ENCODE measurements at places on chromosomes 3 and 15.
A peak's percentile ranks its signal among the peaks of the same experiment; 100 is the strongest.

DNA sequence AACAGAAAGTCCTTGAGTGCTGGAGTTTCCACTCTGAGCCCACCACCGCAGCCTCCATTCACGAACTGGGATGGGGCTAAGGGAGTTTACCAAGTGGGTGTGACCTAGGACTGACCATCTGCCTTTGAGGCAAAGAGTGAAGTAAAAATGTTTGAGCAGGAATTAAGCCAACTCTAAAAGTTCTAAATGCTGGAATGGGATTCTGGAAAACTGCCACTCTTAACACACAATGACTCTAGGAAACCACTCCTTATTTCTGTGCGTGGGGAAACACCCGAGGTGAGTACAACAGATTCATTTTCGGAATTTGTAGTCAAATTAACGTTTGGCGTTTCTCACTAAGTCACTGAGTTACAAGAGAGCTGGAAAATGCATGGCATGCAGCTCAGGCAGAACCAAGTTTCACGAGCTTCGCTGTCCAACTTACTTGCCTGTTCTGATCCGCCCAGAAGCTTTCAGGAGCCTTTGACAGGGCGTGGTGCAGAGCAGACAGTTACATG is 31.6 kb downstream of the ISL2 start:
- DNase-seq, result no peak

DNA sequence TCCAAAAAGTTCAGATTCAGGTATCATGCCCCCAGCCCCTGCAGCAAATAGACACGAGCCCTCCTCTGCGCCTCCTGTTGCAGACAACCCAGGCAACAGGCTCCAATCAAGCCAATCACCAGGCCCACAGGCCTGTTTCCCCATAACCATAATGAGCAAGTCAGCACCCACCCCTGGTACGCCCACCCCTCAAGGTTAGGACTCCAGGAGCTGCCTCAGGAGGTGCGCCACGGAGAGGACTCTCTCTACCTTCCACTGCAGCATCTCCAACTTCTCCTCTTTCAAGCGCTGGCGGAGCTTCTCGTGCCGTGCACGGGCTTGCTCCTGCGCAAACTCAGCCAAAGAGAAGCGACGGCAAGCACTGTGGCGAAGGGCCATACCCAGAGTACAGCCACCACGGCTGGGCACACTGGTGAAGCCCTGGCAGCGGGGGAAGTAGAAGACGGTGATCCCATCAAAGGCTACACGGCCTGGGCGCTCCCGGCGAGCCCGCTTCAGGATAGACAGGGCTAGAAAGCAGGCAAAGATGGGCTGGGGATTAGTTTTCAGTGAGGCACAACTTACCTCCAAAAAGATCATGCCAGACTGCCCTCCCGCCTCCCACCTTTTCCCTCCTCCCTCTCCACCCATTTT is 8.5 kb downstream of the CSRNP1 start:
- DNase-seq, result no peak

GRCh38 chr3:126452213-126452612 is 23.5 kb downstream of the ZXDC start:
- no peak for DNase-seq

GRCh38 chr3:149227591-149228268 is 6.1 kb upstream of the CP start:
- no peak for DNase-seq

GRCh38 chr3:122101646-122102045 is 46.5 kb downstream of the CD86 start:
- no peak for DNase-seq

DNA sequence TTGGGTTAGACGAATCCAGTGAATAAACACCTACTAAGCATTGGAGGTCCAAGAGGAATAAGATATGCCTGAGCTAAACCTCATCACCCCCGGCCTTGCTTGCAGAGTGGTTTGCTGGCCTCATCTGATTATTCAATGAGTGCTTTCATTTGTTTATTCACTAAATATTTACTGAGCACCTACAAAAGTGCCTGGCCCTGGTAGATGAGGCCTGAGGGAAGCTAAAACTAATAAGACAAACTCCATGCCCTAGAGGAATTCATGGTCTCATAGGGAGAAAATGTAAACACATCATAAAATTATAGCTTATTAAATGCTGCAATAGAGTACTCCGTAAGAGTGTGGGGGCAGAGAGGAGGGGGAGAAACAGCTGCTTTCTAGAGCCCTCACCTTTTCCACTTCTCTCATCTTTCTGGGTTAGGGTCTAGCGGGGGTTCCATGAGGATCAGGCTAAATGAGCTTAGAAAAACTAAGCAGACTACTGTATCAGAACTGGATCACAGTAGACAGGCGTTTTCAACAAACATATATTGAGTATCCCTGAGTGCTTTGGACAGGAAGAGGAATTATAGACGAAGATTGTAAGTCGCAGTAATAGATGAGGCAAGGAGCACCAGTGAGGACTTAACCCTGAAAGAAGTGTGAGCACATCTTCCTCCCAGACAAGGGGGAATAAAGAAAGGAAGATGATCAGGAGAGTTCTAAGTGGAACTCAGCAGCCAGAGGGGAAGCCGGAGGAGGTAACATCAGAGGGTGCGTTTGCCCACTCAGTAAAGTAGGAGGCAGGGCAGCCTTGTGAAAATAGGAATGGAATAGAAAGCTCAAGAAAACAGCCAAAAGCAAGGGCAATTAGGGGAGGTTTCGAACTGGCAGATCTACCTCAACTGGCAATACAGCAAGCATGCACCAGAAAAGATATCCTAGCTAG is 31.5 kb upstream of the LAMP3 start:
- DNase-seq, result no peak

- DNase-seq, result no peak
Observed at GRCh38 chr3:161647936-161648470, 151.4 kb downstream of the OTOL1 start.

DNA sequence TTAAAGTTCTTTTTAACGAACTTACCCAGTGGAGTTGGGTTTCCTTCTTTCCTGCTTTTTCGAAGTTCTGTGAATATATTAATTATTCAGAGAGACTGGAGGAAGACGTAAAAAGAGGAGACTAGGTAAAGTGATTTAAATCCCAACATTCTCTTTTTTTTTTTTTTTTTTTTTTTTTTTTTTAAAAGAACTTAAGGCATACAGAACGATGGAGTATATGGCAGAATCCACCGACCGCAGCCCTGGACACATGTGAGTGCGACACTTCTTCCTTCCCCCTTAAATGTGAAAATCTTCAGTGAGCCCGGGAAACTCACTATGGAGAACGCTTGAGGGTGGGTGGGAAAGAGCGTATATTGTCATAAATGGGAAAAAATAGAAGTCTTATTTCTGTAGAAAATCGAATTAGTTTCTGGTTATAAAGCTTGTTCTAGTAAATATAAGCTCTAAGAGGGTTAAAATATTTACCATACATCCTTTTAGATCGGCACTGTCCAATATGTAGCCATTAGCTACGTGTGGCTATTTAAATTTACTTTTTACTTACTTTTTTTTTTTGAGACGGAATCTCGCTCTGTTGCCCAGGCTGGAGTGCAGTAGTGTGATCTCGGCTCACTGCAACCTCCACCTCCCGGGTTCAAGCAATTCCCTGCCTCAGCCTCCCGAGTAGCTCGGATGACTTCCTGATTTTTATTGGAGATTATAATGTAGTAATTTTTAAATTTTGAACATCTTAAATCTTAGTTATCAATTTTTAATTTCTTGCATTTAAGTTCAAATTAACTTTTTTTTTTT is 892 bp downstream of the NMD3 start:
- peak; percentile 20 for DNase-seq

DNA sequence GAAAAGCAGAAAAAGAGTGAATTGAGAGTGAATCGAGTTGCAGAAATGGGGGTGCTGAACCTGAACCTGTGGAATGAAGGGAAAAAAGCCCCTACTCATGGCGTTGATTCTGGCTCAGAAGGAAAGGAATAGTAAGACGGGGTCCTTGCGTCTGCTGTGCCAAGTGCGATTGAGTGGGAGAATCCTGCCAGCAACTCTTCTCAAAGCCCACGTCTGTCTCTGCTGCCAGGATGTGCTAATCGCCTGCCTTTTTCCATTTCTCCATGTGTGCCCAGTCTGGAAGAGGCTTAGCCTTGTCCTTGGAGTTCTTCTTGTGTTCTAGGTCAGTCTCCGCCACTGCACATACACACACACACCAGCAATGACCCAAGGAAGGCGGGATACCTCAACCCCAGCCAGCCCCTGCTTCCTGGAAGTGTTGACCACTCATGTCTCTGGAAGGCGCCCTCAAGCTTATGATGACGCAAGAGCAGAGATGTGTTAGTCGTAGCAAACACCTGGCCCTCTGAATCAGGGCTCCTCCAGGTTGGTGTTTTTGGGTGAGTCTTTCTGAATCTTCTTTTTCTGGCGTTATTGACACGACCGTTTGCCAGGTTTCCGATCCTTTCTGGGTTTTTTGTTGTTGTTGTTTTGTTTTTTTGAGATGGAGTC is 262.4 kb upstream of the PROK2 start:
- DNase-seq, result no peak

DNA sequence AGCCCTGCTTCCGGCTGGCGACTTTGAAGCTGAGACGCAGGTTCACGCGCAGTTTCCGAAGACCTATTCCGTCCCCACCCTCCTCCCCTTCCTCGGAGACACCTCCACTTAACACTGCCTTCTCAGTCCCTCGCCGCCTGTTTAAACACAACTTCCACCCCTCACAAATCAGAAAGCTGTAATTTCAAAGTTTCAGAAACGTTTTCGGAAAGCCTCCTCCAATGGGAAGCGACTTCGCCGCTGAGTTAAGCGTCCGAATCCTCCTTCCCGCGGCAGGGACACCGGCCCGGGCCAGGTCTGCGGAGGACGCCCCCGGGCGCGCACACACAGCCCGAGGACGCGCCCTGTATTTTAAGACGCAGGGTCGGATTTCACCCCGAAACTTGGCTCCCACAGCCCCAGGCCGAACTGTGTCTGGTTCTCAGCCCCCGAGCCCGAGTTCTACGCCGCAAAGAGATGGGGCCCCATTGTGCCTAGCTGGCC is 559 bp upstream of the LRRN1 start:
- DNase-seq, result no peak

GRCh38 chr3:123618768-123619484 is 34.1 kb upstream of the HACD2 start:
- DNase-seq, result no peak

DNA sequence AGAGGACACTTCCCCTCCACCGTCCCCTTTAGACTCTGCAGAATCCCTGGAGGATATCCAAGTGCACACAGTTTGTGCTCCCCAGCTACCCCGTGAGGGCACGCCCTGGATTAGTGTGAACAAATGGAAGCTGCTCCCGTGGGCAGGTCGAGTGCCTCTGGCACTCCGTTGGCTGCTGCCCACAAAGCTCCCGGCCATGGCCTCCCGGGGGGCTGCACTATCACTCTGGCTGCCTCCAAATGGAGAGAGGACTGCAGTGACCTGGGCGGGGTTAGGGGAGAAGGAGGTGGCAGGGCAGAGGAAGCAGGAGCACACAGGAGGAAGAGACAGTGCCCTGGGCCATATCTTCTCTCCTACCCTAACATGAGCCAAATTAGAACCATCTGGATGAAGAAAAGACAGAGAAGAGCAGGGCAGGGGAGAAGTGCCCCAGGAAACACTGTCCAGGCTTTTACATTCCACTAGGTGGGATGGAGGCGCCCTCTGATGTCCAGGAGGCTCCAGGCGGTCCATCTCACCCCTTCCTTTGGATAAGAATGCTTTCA is 29.4 kb upstream of the ACAD9 start:
- no peak for DNase-seq

DNA sequence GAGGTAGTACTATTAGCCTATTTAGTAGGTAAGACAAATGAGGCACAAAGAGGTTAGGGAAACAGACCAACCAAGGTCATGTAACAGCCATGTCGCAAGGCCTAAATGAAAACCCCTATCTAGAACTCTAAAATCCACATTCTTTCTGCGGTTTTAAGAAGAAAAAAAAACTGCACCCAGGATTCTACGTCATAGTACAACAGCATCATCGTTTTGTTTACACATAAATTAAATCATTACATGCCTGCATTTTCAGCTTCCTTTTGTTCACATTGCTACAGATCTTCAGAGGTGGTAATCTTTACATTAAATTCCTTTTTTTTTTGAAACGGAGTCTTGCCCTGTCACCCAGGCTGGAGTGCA is 548 bp upstream of the PSMD6 start:
- no peak for DNase-seq

DNA sequence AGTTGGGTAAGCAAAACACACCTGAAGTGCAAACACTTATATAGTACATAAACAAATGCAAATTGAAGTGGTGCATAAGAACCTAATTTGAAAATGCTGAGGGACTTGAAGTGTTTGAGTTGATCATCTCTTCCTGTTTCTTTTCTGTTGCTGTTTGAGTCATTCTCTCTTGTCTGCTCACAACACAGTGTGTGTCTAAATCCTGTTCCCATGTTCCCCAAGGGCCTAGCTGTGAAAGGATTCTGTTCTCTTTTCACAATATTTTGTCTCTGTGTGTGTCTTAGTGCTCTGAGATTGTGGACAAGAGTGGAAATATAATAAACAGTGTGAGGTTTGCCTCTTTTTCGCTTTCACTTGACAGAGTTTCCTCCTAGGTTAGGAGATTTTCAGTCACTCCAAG is 6.1 kb downstream of the CD96 start:
- DNase-seq, result no peak

DNA sequence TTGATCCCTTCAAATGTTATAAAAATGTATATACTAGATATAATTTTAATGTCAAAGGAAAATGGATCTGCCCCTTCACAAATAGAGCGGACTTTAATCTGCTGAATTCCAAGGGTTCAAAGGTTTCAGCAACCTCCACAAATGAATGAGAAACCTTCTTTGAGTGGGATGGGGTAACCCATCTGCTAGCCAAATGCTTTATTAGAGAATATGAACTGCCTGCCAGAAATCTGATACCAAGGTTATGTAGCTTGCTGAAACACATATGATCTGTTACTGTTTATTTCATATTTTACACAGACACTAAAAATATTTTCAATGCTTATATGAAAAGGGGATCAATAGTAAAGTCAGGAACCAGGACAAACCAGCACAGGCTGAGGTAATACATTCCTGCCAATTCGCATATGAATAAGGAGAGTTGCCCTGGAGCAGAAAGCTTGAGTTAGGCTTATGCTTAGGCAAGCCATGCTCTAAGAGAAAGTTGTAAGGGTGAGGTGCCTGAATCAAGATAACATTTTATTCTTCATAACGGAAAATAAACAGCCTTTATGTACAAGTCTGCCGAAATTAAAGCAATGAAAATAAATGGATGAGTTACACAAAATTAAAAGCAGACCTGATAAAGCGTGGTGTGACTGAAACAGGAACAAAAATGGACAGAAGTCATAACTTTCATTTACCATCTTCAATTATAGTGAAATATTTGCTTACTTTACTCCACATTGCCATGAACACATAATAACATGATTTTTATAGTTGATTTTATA is 26.5 kb downstream of the PLOD2 start:
- DNase-seq, result no peak

DNA sequence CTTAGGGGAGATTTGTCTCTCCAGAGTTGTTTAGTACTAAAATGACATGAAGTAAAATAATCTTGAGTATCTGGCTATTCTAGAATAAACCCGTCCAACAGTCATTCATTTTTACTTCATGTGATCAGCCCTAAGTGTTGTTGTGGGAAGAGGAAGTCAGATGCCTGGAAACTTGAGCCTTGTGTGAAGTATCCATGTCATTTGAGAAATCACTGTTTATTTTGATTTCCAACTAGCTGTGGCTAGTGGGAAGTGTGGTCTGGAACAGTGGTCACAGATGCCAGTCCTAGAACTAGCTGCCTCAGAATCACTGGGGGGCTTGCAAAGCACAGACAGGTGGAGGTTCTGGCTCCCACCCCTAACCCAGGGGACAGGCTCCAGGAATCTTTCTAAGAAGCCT is 77.7 kb upstream of the LIMD1 start:
- DNase-seq, result no peak

- DNase-seq, result no peak
Observed at GRCh38 chr15:89003865-89004725, 84.2 kb upstream of the ABHD2 start.

- no peak for DNase-seq
Observed at GRCh38 chr3:17132286-17133115, 247.7 kb downstream of the PLCL2 start.
